ENCODE measurements at places on chromosomes 7 and 10.

DNA sequence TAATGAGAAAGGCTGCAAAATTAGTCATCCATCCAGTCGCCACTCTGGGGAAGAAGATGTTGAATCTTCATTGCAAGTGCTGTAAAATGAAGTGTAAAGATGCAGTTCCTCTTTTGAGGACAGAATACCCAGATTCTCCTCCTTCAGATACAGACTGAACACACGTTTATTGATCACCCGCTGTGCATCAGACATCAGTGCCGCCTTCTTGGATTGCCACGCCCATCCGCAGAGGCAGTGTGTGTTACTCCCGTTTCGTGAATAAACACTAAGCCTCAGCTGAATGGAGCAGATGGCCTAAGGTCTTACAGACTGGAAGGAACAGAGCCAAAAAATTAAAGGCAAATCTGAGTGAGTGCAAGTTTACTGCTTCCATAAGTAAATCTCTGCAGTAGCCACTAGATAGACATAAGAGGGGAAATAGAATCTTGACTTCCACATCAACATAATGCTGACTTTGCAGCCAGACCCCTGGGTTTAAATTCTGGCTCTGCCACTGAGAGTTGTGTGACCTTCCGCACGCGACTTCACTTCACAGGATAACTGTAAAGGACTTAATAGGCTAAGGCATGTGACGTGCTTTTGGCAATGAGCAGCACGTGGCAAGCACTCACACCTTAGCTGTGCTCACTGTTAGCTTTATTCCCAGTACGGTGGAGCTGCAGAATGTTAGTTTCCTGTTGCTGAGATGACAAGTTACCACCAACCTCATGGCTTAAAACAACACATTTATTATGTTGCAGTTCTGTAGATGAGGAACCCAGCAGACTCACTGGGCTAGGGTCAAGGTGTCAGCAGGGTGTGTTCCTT is 285.9 kb downstream of the CELF2 start:
- no peak for DNase-seq

GRCh38 chr7:43721193-43721806 is 8.0 kb downstream of the COA1 start:
- DNase-seq = peak; percentile 64

- no peak for DNase-seq
These were observed 25.3 kb downstream of the EN2 start for GRCh38 chr7:155483245-155483644.

- no peak for DNase-seq
These were observed 402.3 kb downstream of the DNAJB9 start for GRCh38 chr7:108972004-108972403.

DNA sequence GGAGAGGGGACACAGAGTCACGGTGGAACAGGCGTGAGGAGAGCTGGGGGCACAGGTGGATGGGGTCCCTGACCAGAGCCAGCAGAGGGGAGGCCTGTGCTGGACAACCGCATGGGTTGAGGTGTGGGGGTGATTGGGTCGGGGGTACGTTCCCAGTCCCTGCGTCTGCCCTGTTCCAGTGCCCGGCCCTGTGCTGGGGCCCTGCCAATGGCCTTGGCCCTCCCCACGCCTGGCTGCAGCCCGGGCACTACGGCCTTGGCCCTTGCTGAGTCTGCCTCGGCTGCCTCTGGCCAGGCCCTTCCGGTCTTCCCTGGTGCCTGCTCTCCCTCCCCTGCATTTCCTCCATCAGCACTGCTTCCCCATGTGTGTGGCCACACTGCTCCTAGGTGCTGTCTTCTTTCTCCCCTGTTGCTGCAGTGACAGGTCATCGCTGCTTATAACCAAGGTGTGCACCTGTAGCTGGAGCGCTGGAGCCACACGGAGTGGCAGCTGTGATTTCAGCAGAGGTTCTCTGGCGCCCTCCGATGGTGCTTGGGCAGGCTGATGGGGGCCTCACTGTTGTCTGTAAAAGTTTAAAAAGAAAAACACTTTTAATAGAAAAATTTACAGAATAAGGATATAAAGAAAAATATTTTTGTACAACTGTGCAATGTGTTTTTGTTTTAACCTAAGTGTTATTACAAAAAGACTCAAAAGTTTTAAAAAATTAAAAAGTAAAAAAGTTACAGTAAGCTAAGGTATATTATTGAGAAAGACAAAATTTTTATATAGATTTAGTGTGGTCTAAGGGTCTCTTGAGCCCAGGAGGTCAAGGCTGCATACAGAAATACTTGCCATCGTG is 45.2 kb upstream of the BHLHA15 start:
- peak; percentile 68 for DNase-seq

GRCh38 chr7:139660317-139661042 is 117.3 kb downstream of the HIPK2 start:
- DNase-seq = no peak

- no peak for DNase-seq
These were observed 134.3 kb downstream of the C10orf90 start for GRCh38 chr10:126536148-126536547.

DNA sequence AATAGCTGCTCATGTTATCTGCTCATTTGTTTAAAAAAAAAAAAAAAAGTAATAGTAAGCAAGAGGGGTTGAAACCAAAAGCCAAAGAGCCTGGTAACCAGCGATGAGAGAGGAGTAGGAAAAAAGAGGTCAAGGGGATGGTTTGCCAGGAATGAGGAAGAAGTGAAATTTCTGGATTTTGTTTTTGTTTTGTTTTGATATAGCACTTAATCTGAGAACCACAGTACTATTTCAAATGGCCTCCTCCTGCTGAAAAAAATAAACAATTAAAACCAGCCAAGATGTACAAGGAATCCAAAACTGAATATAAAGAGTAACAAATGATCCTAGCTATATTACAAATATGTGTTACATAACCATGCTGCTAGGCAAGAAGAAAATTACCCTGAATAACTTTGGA is 213.1 kb downstream of the FGFR2 start:
- no peak for DNase-seq

- no peak for DNase-seq
These were observed 38.2 kb downstream of the SPOCK2 start for GRCh38 chr10:72049969-72050781.

- peak; percentile 50 for DNase-seq
These were observed 147.1 kb downstream of the BUB3 start for GRCh38 chr10:123301077-123301857.

- DNase-seq = peak; percentile 63
These were observed 75.6 kb downstream of the CCDC6 start for GRCh38 chr10:59830601-59831259.

- no peak for DNase-seq
These were observed 90.2 kb upstream of the CACUL1 start for GRCh38 chr10:118844731-118845521.
